ENCODE measurements at places on chromosomes 1 and 21. TPM values are rescaled to one million over a fixed set of nuclear protein-coding genes. Genes with fewer than 3 reads are reported as not detected.

GRCh38 chr1:1618396-1619068 is 3.2 kb downstream of the MIB2 start:
- peaks cover 8% of the 10 kb centered on the region for H3K4me1 ChIP-seq
- no peak for DNase-seq
- H3K4me3 ChIP-seq = no peak overlapping the region
- H3K36me3 ChIP-seq = peaks cover 18% of the 10 kb centered on the region

DNA sequence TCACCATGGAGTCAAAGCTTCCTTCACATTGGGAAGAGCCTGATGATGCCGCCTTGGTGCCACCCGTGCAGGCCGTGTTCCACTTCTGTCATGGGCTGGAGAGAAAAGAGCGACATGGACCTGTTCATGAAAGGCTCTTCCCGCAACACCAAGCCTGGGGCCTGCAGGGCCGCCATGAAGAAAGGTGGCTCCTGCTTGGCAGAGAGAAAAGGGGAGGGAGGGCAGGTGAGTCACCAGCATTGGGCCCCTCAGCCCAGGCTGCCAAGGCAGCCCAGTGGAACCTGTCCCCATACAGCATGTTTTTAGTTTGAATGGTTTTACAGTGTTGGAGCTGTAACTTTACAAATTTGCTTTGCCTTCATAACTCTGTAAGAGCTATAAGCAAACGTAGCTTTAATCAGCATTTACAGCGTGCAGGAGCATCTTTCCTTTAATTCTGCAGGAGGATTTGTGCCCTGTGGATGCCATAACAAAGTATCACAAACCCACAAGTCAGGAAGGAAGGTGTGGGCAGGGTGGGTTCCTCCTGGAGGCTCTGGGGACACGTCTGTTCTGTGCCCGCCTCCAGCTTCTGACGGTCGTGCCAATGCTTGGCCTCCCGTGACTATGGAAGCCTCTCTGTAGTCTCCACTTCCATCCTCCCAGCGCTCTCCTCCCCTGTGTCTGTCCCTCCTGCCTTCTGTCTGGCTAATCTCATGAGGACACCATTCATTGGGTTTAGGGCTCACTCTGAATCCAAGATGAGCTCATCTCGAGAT is 49.1 kb downstream of the RIPK4 start:
- peaks cover 34% of the 10 kb centered on the region for H3K4me1 ChIP-seq
- no peaks in the 10 kb centered on the region for H3K36me3 ChIP-seq
- no peak overlapping the region for H3K4me3 ChIP-seq
- no peaks in the 10 kb centered on the region for H3K27me3 ChIP-seq

DNA sequence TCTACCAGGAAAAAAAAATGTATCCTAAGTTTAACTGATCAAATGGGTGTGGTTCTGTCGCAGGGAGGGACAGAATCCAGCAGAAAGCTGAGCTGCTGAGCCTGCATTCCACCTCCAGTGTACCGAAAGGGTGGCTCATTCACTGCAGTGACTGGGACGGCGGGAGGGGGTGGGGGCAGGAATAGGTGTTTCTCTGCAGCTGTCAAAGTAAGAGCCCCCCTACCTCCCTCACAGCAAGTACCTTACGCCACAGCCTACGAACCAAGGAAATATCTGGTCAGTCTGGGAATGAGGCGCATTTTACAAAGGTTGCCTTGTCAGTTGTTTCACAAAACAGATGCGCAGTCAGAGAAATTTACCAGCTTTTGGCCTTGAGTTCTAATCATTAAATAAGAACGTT is 1.7 kb downstream of the S100B start:
- H3K4me1 ChIP-seq = peaks cover 3% of the 10 kb centered on the region
- H3K27me3 ChIP-seq = peaks cover 8% of the 10 kb centered on the region
- no peaks in the 10 kb centered on the region for H3K36me3 ChIP-seq
- DNase-seq = peak; percentile 65
- H3K4me3 ChIP-seq = no peak overlapping the region

Gene NBPF6
- not detected for total RNA-seq

Gene MPZL1
- 114 TPM for total RNA-seq

Data from endodermal cell (in vitro differentiated cells).